IMR-90 (cell line): ENCODE measurements at places on chromosomes 16 and 17. TPM values are rescaled to one million over a fixed set of nuclear protein-coding genes. Genes with fewer than 3 reads are reported as not detected.

The SKAP1 gene
- total RNA-seq: not detected in 2 replicates

The CIBAR2 gene
- 0.18 TPM in 1 of 2 replicates, not detected in the other for total RNA-seq

The CA7 gene
- total RNA-seq: not detected in 2 replicates

The C16orf46 gene
- total RNA-seq: under 0.01 and 0.72 TPM in 2 replicates

The KCNH4 gene
- not detected in 2 replicates for total RNA-seq

The ANKS4B gene
- total RNA-seq: not detected in 2 replicates

The SLC35G6 gene
- total RNA-seq: not detected in 2 replicates

DNA sequence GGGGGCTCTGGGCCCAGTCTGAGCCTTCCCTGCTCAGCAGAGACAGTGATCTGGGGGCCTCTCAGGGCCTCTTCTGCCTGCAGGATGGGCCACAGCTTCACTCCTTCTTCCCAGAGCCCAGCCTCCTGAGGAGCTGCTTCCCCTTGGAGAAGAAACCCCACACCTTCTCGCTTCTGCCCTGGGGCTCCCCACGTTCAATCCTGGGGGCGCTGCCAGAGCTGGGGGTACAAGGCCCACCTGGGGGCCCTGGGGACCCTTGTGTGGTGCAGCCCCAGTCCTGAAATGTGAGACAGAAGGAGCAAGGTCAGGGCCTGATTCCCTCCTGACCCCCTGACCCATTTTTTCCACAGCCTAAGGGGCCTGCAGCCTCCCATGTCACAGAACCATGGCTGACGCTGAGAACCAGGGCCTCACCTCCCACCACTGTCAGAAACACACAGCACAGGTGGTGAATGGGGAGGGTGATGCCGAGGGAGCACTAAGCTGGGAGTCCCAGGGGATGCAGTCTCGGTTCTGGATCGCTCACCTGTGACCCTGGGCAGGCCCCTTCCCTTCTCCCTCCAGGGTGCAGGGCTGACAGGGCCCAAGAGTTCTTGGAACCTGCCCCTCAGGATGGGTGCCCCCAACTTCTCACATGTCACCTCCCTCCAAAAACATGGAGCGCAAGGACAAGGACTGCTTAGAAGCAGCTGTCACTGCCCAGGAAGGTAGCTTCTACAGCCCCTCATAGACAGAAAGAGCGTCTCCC is 21.6 kb upstream of the MPO start:
- no peak for DNase-seq

DNA sequence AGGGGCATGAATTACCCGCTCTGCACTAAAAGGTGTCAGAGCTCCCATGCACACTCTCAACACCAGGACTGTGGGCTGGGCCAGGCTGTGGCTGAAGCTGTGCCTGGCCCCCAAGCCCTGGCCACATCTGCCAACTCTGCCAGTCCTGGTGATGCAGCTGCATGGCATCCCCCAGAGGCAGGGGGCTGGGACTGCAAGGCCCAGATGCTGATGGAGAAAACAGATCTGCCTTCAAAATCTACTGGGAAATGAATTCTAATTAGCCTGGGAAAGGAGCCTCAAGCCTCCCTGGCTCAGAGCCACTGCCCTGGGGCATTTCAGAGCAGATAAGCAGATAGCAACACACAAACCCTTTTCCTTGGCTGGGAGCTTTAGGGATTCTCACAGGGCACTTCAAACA is 3.4 kb downstream of the CHST6 start:
- DNase-seq: no peak

GRCh38 chr16:66400503-66401380 is 26.4 kb upstream of the BEAN1 start:
- no peak for DNase-seq

DNA sequence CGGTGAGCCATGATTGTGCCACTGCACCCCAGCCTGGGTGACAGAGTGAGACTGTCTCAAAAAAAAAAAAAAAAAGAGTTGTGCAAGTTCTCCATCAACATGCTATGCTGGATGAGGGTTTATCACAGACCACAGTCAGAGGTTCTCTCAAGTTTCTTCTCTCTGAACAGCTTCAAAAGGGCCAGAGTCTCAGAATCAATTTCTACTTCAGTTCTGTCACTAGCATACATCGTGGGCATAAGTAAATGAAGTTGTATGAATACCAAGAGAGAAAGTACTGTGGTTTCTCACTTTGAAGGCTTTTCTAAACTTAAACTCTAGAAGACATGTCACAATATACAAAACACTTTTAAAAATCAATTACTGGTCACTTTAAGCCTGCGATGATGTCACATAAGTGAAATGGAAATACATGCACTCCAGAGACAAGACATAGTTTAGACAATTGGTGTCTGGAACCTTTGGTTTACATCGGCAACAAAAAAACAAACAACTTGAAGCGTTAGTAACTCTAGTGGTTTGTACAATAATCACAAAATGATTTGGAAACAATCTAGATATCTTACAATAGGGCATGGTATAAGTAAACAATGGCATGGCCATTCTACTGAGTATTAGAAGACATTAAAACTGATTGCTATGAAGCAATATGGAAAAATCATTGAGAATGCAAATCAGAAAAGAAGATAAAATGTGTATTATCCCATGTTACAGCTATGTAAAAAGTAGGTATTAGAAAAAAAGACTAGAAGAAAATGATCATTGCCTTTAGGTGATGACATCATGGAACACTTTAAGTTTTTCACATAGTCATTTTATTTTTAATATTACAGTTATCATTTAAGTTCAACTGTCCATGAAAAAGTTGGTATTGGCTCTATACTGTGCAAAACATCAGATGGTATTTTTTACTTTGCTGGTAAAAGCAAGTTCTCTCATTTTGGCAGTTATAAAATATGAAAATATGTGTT is 232.3 kb downstream of the ZFHX3 start:
- DNase-seq: peak; percentile 15

GRCh38 chr16:89422905-89423630 is 67.3 kb downstream of the ANKRD11 start:
- DNase-seq: peak; percentile 79

DNA sequence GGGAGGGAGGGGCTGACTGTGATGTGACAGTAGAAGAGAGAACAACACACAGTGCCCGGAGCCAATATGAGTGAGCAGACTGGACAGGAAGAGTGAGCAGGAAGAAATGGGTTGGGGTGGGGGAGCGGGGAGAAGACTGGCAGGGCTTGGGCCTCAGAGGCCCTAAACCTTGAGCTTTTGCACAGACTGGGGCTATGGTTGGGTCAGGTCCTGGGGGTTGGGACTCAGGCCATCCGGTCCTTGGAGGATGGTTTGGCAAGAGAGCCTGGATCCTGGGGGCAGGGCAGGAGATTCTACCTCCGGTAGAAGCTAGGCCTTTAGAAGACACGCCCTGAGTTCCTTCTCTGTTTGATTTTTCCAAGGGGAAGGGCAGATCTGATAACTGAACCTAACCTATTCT is 1.1 kb downstream of the CAMTA2 start:
- no peak for DNase-seq

GRCh38 chr16:49951574-49952195 is 73.3 kb upstream of the CNEP1R1 start:
- DNase-seq: no peak

- no peak for DNase-seq
Observed at GRCh38 chr16:57536306-57537193, at the start of gene CCDC102A. Gene CCDC102A, minus strand, starts transcription at chr16:57536571. Its CDS starts 7,394 bp downstream, at chr16:57529177.

DNA sequence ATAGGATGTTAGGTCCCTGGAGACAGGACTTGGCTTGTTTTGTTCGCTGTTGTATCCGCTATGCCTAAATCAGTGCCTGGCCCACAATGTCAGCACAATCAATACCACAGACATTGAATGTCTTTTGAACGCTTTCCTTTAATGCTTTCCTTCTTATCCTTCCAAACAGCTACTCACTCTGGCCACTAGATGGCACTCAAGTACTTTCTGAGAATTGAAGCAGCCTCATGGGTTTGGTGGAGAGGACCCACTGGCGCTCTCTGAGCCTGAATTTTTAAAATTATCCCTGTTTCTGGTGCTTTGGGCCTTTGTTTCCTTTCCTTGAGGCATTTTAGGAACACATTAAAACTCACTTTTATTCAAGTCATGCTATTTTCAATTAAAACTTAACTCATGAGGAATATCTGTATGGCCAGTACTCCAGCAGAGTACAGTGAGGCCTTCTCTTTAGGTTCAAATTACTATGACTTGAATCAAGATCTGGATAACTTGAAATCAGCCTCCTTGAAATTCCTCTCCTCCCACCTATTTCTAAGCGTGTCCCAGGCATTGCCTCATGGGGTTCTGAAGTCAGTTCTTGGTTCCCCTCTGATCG is 3.2 kb upstream of the NLRP1 start:
- DNase-seq: peak; percentile 76

DNA sequence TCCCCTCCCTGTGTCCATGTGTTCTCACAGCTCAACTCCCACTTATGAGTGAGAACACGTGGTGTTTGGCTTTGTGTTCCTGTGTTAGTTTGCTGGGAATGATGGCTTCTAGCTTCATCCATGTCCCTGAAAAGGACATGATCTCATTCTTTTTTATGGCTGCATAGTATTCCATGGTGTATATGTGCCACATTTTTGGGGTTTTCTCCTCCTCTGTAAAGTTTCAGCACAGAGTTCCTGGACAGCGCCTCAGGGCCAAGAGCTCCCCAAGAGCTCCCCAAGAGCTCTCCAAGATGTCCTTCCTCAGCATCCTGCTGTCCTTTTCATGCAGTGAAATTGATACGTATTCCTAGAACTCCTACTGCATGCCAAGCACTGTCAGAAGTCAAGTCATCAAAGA is 6.9 kb upstream of the ABAT start:
- no peak for DNase-seq

DNA sequence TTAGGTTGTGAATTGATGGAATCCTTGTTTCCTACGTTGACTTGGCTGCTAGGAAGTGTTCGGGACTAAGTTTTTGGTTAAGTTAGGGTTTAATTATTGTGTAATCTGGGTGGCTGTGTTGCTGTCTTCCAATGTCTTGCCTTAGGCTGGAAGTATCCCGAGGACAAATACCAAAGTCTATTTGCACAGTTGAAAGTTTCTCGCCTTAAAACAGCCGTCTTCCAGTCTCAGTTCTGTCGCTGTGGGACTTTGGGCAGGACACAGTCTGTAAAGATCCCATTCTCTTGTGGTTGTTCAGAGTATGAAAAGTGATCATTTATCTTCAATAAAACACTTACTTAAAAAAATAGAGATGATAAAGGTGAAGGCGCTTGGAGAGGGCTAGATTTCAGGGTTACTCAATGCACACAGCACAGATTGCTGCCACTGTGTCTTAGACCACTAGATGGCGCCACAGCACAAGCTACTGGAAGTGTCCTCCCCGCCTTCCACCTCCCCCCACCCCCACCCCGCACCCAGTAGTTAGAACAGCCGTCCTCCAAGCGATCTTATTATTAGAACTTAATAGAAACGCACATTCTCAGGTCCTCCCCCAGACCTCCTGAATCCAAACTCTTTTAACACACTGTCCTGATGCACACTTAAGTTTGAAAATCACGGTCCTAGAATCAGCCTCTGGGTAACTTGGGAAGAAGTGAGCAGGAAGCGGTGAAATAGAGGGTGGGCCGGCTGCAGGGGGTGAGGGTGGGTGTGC is 45.8 kb downstream of the AKAP1 start:
- DNase-seq: peak; percentile 70

GRCh38 chr16:58462499-58462996 is 37.4 kb upstream of the NDRG4 start:
- no peak for DNase-seq

DNA sequence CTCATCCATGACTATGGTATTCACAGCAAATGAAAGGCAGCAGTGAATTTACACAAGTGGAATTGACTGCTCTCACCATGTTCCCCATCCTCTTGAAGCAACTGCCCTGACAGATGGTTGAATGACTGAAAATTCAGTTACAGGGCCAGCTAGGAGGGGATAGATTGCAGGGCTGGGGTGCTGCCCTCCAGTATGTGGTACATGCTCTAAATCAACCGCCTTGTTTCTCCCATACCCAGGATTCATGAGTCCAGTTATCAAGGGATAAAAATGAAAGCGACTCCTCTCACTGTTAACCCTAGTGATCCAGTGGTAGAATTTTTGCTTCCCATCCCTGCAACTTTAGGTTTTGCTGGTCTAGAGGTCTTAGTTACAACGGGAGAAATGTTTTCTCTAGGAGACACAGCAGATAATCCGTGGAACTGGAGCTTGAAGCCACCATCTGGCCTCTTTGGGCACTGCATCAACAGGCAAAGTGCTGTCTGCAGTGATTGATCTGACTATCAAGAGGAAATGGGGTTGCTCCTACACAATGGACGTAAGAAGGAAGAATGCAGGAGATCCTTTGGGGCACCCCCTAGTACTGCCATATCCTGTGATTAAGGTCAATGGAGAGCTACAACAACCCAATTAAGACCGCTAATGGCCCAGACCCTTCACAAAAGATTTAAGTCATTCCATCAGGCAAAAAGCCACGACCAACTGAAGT is 32.0 kb downstream of the SCPEP1 start:
- DNase-seq: peak; percentile 47
